ENCODE measurements at places on chromosomes 2 and 18.

DNA sequence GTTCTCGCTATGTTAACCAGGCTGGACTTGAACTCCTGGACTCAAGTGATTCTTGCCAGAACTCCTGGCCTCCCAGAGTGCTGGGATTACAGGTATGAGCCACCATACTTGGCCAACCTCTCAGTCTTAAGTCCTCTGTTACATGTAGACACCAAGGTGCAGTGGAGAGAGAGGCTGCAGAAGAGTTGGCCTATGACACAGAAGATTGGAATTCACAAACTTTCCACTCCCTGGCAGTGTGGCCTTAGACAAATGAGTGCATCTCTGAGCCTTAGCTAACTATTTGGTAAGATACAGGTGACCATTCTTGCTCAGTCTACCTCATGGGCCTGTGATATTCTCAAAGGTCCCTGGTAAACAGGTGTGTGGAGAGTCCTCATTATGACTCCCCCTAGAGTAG is 159.7 kb downstream of the MYCN start:
- DNase-seq: no peak

DNA sequence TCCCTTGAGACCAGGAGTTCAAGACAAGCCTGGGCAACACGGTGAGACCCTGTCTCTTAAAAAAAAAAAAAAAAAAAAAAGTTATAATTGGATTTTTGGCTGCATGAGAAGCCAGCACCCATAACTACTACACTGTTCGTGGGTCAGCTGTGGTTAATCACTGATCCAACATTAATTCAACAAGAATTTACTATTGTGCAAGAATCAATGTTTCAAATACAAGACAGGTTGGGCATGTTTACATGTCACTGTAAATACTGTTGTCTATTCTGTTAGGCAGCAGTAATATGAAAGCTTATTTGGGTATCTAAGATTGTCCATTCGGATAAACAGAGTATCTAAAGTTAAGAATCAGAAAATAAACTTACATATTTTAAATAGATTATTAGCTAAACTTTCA is 62.3 kb downstream of the ESCO1 start:
- DNase-seq: no peak

- no peak for DNase-seq
Measured at GRCh38 chr2:41495050-41495449, 552.8 kb upstream of the PKDCC start.

DNA sequence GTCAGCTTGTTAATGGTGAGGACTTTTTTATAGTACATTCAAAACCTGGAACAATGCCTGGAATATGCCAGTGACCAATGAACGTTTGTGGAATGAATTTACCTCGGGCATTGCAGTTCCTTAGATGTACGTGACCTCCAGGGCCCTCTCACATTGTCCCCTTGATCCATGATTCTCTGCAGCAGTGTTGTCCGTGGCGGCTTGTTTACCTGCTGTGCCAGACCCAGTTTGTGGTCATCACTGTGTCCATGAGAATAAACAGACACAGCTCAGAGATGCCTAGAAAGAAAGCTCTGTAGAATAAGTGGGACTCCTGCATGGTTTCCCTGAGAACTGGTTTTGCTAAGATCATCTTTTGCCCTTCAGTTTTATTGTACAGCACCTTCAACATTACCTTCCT is 1132.2 kb downstream of the DPP10 start:
- no peak for DNase-seq

DNA sequence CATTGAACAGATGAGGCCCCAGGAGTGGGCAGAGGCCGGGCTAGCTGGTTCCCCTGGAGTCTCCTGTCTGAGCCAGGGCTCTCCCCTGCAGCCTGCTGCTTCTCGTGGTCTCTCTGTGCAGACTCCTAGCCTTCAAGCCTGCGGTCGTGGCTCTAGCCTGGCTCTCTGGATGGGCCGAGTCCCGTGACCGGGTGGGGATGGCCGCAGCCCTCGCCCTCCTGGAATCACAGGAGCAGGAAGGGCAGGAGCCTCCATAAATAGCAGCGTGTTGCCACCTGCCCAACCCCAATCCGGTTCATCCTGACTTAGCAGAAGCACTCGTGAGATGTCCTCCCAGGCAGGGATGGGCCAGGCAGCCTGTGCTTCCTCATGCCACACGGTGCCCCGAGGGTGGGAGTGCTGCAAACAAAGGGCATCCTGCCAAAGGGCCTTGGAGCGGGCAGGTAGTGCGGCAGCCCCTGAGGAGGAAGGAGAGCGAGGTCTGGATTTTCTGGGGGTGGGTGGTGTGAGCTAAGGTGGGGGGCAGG is 43.9 kb downstream of the FOSL2 start:
- peak; percentile 83 for DNase-seq

DNA sequence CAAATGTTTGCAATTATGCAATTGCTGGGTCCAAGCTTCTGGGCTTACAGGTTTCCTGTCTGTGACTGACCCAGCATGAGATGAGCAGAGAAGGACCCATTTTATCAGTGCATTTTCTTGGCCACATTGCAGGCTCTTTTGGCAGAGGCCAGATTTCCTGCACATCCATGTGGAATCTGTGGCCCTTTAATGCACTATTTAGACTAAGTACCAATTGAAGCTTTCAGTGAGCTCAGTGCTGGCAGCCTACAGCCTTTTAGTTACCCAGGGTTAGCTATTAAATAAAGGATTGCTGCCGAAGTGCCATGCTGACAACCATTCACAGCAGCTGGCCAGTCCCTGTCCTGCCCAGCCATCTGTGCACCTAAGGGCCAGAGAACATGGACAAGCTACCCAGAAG is 165.0 kb downstream of the ANKRD30B start:
- DNase-seq: no peak

DNA sequence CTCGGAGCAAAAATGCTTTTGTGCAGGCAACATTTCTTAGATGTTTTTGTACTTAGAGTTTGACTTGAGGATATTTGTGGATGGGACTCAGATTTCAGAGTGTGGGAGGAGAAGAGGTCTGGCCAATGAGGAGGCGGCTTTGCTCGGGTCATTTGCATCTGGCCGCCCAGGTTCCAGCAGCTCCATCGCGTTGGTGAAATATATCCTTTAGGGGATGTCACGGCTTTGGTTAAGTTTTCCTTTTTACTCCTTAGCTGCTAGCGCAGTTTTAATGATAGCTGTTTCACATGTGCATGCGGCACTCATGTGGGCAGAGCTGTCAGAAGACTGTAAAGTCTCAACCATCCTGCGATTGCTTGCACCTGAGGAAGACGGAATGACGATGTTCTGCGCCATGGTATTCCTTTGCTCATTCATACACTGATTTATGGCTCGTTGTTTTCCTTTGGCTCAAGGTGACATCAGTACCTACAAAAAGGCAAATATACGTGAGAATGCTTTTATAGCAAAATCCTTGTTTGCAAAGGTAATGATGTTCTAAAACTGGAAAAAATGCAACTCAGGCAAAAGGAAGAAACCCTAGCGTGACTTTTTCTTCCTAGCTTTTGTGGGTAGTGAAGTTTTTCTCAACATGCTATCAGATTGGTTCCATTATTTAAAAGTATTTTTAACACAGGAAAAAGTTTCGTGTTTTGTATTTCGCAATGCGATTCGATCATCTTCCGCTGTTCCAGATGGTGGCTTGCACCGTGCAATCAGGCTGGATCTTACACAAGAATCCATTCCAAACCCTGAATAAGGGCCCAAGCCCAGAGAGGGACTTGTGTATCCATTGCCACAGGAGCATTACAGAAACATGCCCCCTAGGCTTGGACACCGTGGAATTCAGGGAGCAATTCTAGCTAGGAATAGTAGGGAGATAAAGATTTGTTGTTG is 70.5 kb upstream of the ZNF516 start:
- DNase-seq: peak; percentile 82

- no peak for DNase-seq
Measured at GRCh38 chr18:72601481-72601880, 57.3 kb upstream of the CBLN2 start.

- DNase-seq: no peak
Measured at GRCh38 chr2:110842048-110842447, 109.7 kb downstream of the ACOXL start.

- DNase-seq: no peak
Measured at GRCh38 chr18:33291539-33291938, 149.0 kb downstream of the CCDC178 start.

DNA sequence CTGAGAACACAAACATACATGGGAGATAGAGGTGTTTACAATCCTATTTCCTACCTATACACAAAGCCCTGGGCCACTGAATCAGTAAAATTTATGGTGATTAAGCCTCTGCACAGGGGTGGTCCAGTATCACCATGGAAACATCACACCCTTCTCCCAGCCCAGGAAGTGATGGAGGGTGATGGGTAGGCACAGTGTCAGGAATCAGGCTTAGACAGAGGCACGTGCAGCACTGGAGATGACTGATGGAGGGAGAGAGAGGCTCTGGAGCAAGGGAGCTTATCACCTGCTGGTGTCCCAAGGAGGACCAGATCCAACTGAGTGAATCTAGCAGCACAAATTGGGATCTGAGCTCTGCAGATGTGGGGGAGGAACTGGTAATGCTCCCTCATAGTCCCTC is 117.2 kb downstream of the RPIA start:
- DNase-seq: no peak

DNA sequence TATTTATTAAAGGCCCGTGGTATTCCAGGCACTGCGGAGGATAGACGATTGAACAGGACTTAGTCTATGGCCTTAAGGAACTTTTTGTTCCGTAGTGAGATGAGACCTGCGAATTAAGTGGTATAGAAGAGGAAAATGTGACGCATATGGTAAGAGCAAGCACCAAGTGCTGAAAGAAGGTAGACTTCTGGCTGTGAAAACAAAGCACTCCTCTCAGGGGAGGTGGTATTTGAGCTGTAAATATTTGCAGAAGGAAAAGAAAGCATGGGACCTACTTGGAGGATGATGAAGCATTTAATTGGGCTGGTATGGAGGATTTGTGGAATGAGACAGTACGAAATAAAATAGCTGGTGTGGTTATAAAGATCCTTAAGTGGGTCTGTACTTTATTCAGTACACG is 62.5 kb downstream of the GPR39 start:
- no peak for DNase-seq

DNA sequence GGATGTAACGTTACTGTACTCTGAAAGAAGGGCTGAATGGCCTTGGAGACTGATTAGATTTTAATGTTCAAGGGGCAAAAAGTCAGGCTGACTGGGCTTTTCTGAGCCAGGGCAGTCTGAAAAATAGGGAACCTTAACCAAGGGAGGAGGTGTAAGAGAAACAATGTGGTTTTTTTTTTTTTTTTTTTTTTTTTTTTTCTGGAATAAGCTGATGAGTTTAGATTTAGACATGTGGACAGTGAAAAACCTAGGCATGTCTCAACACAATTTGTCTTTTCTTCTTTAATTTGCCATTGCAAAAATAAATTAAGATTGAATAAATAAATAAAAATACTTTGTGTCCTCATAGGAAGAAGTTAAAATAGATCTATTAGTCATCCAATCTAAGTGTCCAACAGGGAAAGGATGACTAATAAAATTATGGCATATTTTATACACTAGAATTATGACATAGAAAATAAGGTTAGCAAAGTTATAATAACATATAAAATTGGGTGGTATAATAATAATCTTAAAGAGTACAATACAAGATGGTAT is 237.6 kb upstream of the TRIB2 start:
- DNase-seq: no peak

DNA sequence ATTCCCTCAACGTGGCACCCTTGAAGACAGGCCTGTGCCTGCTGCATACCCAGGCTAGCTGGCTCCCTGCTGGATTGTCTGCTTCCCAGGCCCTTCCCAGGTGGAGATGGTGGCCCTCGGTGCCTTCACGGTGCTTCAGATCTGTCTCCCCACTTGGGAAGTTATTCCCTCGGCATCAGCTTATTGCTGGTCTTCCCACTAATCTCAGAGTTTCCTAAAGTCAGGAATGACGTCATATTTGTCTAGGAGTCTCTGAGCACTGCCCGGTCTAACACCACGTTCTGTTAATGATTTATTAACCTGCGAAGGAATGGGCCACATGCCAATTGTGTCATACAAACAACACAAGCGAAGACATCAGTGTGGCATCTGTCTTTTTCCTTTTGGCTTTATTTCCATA is 269.8 kb upstream of the ID2 start:
- DNase-seq: peak; percentile 88

DNA sequence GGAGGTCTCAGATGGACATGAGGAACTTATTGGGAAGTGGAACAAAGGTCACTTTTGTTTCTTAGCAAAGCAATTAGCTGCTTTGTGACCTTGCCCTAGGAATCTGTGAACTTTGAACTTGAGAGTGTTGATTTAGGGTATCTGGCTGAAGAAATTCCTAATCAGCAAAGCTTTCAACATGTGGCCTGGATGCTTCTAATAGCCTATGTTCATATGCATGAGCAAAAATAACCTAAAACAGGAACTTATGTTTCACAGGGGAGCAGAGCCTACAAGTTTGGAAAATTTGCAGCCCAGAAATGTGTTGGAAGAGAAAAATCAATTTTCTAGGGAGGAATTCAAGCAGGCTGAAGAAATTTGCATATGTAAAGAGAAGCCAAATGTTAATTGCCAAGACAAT is 405.8 kb upstream of the SALL3 start:
- DNase-seq: no peak

DNA sequence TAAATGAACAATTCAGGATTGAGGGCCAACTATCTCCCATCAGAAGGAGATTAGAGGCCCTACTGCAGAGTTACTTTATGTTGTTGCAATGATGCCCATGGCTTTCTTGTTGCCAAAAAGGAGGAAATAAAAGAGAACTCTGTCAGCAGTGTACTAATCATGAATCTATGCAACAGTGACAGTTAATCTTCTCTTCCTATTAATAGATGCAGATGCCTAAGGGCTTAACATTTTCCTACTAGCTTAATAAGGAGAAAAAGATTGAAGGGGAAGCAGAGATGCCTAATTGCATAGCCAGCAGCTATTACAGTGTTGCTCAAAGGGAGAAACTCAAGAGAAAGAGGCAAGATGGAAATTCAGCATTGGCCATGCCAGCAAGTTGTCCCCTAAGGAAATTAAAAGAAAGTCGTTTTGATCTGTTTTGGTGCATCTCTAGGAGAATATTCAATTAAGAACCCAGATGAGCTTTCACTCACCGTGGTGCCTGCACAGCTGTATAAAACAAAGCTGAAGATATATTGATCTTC is 107.1 kb upstream of the KCNJ3 start:
- no peak for DNase-seq

- DNase-seq: no peak
Measured at GRCh38 chr18:41577529-41577928, 377.5 kb upstream of the PIK3C3 start.

DNA sequence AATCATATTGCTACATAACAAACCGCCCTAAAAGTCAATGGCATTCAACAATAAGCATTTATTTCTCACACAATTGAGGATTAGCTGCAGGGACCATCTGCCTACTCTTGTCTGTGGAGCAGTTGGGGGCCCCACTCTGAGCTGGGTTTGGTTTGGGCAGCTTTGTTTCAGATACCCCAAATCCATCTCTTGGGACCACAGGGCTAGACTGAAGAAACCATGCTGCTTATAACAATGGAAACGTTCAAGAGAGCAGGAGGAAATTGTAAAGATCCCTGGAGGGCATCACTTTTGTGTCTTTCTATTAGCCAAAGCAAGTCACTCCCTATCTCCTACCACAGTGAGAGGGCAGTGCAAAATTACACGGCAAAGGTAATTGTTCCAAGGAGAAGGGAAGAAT is 146.5 kb upstream of the MGAT5 start:
- DNase-seq: no peak

- DNase-seq: no peak
Measured at GRCh38 chr18:41618147-41618546, 336.9 kb upstream of the PIK3C3 start.

- no peak for DNase-seq
Measured at GRCh38 chr2:158144914-158145625, 43.4 kb downstream of the UPP2 start.

All from mucosa of gallbladder (tissue), 1 donor.